Hematopoietic multipotent progenitor cell treated with erythropoietin and hydrocortisone succinate and interleukin-3 and kit ligand, for 8 days (in vitro differentiated cells): ENCODE measurements at places on chromosomes 3 and 15.

DNA sequence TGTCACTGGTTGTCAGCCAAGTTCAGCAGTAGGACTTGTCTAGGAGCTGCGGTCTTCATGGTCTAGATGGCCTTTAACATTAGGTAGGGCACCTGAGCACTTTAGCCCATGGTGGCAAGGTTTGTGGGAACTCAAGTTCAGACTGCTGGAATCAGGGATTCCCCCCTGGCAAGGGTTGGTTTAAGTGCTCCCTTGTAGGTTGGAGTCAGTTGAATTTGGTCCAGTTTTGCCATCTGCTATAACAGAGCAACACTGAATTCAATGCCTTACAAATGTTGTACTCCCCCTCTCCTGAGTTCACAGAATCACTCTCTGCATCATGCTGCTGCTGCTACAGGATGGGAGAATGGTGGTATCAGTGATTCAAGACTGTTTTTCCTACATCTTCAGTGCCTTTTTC is 509.3 kb downstream of the VGLL3 start:
- DNase-seq: no peak

- DNase-seq: no peak
These were observed 19.9 kb downstream of the TM4SF18 start for GRCh38 chr3:149313542-149313941.

GRCh38 chr3:105930733-105931132 is 61.9 kb upstream of the CBLB start:
- DNase-seq: no peak

- no peak for DNase-seq
These were observed 19.2 kb downstream of the SNX33 start for GRCh38 chr15:75666823-75667501.
